ENCODE measurements at places on chromosomes 16 and 17. TPM values are rescaled to one million over a fixed set of nuclear protein-coding genes. Genes with fewer than 3 reads are reported as not detected.

GRCh38 chr17:71267668-71268067, 853.2 kb upstream of the SOX9 start:
- no peak overlapping the region for H3K4me3 ChIP-seq
- H3K4me1 ChIP-seq = no peaks in the 10 kb centered on the region
- no peaks in the 10 kb centered on the region for H3K27me3 ChIP-seq
- no peak for DNase-seq
- H3K36me3 ChIP-seq = no peaks in the 10 kb centered on the region
- H3K27ac ChIP-seq = no peak overlapping the region

DNA sequence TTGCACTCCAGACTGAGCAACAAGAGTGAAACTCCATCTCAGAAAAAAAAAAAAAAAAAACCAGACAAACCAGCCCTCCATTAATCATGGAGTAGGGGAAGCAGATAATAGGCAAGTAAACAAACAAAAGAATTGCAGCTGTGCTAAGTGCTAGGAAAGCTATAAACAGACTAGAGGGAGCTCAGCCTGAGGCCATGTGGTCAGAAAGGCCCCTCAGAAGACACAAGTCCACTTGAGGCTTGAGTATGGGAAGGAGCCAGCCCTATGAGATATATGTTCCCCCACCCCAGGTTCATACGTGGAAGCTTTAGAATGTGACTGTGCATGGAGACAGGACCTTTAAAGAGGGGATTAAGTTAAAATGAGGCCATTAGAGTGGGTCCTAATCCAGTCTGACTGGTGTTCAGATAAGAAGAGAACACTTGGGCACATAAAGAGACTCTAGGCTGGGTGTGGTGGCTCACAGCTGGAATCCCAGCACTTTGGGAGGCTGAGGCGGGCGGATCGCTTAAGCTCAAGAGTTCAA, 132.6 kb upstream of the NOL11 start:
- H3K27ac ChIP-seq = no peak overlapping the region
- H3K27me3 ChIP-seq = no peaks in the 10 kb centered on the region
- no peak for DNase-seq
- no peaks in the 10 kb centered on the region for H3K4me1 ChIP-seq
- H3K36me3 ChIP-seq = no peaks in the 10 kb centered on the region
- no peak overlapping the region for H3K4me3 ChIP-seq

DNA sequence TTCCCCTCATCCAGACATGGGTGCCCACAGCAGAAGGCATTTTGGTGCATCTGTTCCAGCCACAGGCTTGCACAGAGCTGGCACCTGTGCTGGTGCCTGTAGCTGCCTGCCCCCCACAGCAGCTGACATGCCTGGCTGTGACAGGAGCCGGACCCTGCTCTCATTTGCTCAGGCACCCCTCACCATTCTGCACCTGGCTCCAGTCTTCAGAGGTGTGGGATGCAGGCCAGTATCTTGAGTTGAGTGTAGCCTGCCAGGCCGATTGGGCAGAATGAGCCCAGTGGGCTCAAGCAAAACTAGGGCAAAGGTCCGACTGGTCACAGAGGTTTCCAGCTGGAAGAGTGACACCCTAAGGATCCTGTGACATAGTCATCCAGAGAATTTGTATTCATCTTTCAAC, 887.7 kb downstream of the CDH11 start:
- no peak overlapping the region for H3K27ac ChIP-seq
- no peak for DNase-seq
- H3K4me3 ChIP-seq = no peak overlapping the region
- no peaks in the 10 kb centered on the region for H3K36me3 ChIP-seq
- H3K27me3 ChIP-seq = no peaks in the 10 kb centered on the region

GRCh38 chr17:43327834-43328420, 70.9 kb upstream of the ARL4D start:
- H3K4me1 ChIP-seq = no peaks in the 10 kb centered on the region
- DNase-seq = no peak
- no peaks in the 10 kb centered on the region for H3K36me3 ChIP-seq
- no peak overlapping the region for H3K4me3 ChIP-seq

DNA sequence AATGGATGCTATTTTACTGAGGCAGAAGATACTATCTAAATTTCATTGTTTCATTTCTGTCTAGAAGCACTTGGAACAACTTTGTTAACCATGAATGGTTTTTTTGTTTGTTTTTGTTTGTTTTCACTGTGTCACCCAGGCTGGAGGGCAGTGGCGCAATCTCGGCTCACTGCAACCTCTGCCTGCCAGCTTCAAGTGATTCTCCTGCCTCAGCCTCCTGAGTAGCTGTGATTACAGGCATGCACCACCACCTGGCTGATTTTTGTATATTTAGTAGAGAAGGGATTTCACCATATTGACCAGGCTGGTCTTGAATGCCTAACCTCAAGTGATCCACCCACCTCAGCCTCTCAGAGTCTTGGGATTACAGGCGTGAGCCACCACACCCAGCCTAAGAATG, 40.5 kb downstream of the ABHD15 start:
- no peaks in the 10 kb centered on the region for H3K27me3 ChIP-seq
- no peak overlapping the region for H3K27ac ChIP-seq
- no peak overlapping the region for H3K4me3 ChIP-seq
- H3K4me1 ChIP-seq = no peaks in the 10 kb centered on the region
- peaks cover 44% of the 10 kb centered on the region for H3K36me3 ChIP-seq
- no peak for DNase-seq

DNA sequence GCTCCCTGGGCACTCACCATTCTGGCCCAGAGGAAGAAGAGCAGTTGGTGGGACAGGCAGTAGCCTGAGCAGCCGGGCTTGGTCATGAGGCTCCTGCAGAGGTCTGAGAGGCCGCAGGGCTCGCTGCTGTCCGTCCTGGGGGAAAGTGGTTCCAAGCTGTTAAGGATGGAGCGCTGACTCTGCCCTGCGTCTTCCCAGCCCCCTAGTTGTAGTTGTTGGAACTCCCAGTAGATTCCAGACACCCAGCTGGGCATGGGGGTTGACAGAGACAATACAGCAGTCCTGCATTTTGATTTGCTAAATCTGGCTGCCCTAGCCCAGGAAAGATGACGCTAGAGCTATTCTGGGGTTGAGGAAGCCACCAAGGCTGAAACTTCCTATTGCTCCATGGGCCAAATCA, 7.3 kb downstream of the C16orf89 start:
- no peaks in the 10 kb centered on the region for H3K4me1 ChIP-seq
- no peak overlapping the region for H3K27ac ChIP-seq
- no peaks in the 10 kb centered on the region for H3K36me3 ChIP-seq

DNA sequence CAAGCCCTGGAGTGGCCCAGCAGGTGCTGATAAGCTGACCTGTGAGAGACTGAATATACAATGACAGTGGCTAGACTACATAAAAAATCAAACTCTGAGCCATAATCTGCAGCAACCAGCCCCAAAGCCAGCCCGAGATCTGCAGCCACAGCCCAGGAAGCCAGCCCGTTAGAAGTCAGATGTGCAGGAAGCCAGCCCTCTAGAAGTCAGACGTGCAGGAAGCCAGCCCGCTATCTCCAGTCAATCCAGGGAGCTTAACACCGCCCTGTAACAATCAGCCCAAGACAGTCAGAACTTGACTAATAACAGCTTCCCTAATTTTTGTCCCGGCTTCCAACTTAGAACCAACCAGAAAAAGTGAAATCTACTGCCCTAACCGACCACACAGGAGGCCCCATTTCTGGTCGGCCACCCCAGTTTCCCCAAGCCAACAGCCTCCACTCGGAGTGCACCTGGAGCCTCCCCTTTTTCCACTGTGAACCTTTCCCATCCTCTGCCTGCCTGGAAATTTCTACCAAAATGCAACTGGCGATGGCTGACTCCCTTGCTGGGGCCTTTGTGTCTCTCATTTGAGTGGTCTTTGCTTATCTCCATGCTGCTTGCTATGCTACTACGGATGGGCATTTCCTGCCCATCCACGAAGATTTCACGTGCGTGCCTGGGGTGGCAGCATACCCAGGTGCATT, 769.3 kb downstream of the KCNJ18 start:
- no peak for DNase-seq
- H3K27ac ChIP-seq = no peak overlapping the region

DNA sequence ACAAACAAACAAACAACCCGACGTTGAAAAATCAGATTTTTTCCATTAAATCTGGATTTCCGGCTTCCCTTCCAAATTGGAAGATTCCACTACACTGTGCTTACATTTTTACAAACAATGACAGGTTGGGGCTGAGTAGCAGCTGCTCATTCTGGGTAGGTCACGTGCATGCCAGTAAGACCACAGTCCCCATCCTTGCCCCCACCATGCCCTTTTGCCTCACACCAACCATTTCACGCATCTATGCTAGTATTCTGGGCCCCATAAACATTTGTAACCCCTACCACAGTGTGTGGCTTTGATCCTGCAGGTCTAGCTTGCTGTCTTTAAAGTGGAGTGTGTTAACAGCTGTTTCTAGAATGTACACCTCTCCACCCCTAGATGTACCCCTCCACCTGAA, 366.1 kb downstream of the XYLT1 start:
- H3K27ac ChIP-seq = no peak overlapping the region
- H3K4me3 ChIP-seq = no peak overlapping the region
- H3K4me1 ChIP-seq = no peaks in the 10 kb centered on the region
- no peak for DNase-seq
- H3K36me3 ChIP-seq = no peaks in the 10 kb centered on the region
- no peaks in the 10 kb centered on the region for H3K27me3 ChIP-seq

Gene HS3ST3A1
- 5.4 TPM for total RNA-seq

Gene CCL23
- 1.6 TPM for total RNA-seq

Gene MAP2K6
- 3.6 TPM for total RNA-seq

Gene TMC7
- 0.37 TPM for total RNA-seq

Gene NRN1L
- total RNA-seq = not detected

Gene TBC1D3C
- total RNA-seq = not detected

Gene NXPH3
- 0.43 TPM for total RNA-seq

Gene TBC1D3K
- total RNA-seq = not detected

Gene SHISA6
- total RNA-seq = not detected

Gene RTN4RL1
- 2.1 TPM for total RNA-seq

Gene CACNG1
- total RNA-seq = not detected

Measured in right lobe of liver (tissue), 6 donors.